ENCODE measurements at places on chromosomes 16 and 17. TPM values are rescaled to one million over a fixed set of nuclear protein-coding genes. Genes with fewer than 3 reads are reported as not detected.

The GAS2L2 gene
- 0.05 TPM for total RNA-seq

The ZNF778 gene
- total RNA-seq = 10.8 TPM

The WNT3 gene
- not detected for total RNA-seq

The NRN1L gene
- not detected for total RNA-seq

The TOX3 gene
- not detected for total RNA-seq

The EFNB3 gene
- total RNA-seq = not detected

The ALDH3A1 gene
- total RNA-seq = not detected

The ODAD4 gene
- total RNA-seq = 0.91 TPM

DNA sequence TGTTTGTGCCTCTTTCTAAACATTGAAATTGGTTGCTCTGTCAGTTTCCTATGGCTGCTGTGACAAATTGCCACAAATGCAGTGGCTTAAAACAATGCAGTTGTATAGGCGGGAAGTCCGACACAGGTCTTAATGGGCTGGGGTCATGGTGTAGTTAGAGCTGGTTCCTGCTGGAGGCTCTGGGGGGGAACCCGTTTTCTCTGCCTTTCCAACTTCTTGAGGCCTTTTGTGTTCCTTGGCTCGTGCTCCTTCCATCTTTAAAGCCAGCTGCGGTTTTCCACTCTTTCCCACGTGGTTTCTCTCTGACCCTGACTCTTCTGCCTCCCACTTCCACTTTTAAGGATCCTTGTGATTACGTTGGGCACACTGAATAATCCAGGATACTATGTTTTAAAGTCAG is 12.5 kb downstream of the EPN2 start:
- no peak for DNase-seq

DNA sequence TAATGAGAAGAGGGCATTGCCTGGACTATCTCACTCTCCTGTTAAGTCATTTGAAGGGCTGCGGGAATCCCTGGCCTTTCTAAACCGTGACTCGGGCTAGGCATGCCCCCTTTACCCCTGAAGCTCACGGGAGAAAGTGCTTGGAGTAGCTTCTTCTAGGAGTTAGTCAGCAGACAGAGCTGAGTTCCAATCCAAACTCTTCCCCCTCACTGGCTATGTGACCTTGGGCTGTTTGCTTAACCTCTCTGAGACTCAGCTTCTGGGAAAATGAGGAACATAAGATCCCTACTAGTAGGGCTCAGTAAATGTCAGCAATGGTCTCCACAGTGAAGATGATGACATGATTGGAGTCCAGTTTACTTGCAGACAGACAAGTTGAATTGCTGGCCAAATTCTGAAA is 5.7 kb upstream of the B9D1 start:
- DNase-seq = no peak

DNA sequence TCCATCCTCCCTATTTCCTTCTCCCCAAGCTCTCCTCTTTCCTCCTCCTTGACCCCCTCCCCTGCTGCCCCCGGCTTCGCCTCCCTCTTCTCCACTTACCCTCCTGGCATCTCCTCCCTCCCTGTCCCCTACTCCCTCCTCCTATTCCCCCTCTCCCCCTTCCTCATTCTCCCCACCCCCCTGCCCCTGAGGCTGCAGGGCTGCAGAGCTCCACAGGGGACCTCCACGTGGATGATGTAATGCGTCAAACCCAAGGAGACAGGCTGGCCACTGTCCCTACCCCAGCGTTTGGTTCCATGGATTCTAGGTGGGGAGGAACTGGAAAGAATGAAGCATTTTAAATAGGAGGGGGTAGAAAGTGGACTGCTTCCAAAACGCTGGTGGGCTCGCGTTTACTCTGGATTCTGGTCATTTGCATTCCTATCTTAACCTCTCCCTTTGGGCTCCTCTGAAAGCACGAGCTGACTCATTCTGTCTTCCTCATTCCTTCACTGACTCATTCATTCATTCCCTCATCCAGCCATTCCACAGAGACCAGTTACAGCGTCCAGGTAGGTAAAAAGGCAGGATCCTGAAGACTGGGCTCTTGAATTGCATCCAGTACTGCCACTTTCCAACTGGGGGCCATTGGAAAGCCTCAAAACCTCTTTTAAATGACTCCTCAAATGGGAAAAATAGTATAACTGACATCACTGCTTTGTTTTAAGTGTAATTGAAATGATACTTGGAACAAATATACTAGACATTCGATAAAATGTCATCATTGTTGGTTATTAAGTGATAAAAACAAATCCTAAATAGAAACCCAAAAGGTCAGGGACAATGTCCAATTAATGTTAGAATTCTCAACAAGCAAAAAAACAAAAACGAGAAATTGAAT is 943 bp upstream of the COTL1 start:
- no peak for DNase-seq

GRCh38 chr17:60138769-60139437 is 10.9 kb upstream of the CA4 start:
- no peak for DNase-seq

- peak; percentile 11 for DNase-seq
Measured at GRCh38 chr17:16215965-16216316, 607 bp upstream of the NCOR1 start.

DNA sequence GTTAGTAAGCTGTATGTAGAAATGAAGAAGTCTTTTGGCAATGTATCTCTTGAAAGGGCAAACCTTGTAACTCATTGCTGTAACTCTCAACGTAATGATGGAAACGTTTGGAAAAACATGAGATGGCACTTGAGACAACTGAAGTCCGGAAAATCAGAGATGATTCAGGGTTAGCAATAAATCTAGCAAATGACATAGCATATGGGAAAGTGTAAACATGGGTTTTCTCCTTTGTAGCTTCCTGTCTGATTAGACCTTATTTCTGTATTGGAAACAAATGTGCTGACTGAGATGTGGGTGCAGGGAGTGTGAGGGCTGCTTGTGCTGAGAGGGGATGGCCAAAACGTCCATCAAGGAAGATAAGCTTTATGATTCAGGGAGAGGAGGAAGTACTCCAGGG is 110.7 kb upstream of the FAM20A start:
- DNase-seq = no peak

GRCh38 chr16:75495076-75495674 is at the start of gene CHST6:
Gene CHST6, minus strand, starts transcription at chr16:75495441. Its CDS starts 15,613 bp downstream, at chr16:75479828.
- no peak for DNase-seq

GRCh38 chr16:85522308-85522841 is 90.7 kb upstream of the GSE1 start:
- no peak for DNase-seq

DNA sequence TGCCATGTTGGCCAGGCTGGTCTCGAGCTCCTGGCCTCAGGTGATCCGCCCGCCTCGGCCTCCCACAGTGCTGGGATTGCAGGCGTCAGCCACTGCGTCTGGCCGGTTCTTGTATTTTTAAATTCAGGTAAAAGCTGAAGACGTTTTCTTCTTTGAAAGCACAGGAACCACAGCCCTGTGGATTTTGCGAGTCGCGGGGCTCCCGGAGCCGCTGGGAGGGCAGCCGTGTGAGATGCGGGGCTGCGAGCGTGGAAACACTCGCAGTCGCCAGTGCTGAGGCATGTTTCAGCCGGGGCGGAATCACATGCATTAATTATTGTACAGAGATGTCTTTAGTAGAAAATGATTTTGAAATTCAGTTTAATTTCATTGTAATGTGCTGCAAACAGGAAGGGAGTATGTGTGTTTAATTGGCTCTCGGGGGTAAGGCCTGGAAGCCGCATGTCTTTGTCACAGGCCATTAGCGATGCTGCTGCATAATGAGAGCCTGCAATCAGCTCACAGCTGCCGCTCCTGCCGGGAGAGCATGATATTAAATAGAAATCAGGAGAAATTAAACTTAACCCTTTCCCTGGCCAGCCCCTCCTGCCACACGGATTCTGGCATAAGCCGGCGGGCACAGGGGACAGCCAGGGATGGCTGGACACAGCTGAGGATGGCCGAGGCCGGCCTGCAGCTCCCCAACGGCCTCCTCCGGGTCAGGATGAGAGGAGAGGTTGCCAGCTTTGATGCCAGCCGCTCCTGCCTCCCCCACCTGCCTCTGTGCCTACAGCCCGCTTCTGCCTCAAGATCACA is 35.4 kb upstream of the CDH15 start:
- no peak for DNase-seq

GRCh38 chr17:76416457-76416856 is 32.0 kb downstream of the SPHK1 start:
- DNase-seq = no peak

DNA sequence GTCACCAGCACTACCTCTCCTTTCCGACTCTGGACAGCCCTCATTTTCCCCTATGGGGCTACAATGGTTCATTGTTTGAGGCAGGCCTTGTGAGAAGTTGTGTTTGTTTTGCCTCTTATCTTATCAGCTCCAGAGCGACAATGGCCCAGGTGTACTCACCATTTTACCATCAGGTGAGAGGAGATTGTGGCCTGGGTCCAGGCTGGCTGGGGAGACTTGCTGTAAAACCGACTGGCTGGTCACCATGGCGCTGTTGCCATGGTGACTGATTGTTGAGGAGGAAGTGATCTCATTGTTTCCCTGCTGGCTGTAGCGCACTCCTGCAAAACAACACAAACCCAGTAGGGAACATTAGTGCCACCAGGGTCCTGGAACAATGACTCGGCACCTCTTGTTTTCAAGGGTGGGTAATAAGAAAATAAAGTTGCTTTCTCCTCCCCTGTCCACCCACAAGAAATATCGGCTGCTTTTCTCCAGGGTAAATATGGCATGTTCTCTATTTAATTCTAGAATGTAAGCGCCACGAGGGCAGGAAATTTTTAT is 34.4 kb downstream of the HNF1B start:
- no peak for DNase-seq

DNA sequence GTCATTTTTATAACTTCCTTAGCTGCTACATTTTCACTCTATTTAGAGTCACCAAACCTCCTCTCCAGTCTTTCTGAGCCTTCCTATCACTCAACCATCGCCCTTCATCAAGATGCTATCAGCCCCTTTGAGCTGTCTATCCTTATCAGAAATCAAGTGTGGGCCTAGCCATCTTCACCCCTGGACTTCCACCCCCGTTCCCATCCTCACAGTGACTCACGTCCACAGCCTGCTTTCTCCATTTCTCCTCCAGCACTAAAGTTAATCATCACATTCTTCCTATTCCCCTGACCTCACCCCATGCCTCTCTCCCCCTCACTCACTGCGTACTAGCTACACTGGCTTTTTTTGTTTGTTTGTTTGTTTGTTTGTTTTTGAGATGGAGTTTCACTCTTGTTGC is 2.4 kb upstream of the TEKT3 start:
- DNase-seq = no peak

DNA sequence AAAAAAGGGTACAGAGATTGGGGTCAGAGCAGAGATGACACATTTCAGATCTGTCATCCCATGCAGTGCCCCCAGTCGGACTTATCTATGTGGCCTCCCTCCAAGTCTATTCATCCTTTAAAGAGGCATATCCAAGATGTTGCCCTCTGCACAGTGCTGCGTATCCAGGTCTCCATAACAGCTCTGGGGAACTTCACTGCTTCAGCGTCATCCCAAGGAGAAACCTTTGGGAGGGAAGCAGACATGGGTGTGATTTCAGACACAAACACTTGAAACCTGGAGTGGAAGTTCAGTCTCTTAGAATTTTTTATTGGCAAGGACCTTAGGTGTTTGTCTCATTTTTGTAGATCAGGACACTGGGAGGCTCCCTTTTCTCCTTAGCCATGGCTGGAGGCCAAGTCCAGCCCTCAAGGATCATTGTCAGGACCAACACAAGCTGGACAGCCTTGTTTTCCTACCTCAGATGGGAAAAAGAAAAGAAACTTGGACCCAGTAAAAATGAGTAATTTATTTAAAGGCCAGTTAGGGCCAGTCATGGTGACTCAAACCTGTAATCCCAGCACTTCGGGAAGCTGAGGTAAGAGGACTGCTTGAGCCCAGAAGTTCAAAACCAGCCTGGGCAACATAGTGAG is 23.9 kb upstream of the NLK start:
- DNase-seq = no peak

DNA sequence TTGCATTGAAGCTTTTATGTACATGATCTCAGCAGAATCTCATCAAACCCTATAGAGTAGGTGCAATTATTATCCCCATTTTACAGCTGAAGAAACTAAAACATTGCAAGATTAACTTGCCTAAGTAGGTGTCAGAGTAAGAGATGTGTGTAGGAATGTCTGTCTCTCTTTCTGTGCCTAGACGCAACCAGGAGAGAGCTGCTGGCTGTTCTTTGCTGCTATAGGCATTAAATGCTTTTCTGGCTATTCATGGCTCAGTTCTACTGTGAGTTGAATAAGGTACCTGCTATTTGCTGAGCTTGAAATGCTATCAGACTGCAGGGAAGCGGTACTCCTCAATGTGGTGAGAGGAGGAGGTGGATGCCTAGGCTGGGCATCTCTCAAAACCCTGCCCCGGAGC is 17.0 kb downstream of the IRX5 start:
- no peak for DNase-seq

GRCh38 chr17:19313746-19314651 is 48.5 kb downstream of the B9D1 start:
- DNase-seq = no peak

- no peak for DNase-seq
Measured at GRCh38 chr17:74922172-74922571, 883 bp downstream of the USH1G start.

DNA sequence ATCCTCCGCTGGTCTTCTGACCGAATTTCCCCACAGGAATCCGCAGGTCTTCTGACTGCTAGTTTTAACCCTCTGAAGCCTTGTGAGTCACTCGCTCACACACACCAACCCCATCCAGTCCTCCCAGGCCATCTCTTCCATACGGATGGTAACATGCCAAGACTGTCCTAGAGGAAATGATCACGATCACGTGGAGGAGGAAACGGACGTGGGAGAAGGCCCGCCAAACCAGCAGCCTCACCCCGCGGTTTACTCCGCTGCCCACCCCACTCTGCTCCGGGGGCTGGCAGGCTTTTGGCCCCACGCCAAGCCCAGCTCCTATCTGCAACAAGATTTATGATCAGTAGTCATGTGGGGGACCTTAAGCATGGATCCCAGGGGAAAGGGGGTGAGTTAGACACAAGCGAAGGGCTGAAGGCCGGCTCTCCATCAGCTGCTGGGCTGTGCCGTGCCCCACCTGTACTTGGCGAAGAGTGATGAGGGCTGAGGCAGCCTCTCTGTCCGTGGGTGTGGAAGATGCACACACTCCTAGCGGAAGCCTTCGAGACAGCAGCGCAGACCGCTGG is 1.5 kb upstream of the FAAP100 start:
- DNase-seq = no peak

- peak; percentile 10 for DNase-seq
Measured at GRCh38 chr16:21598701-21599121, 666 bp upstream of the METTL9 start.

GRCh38 chr17:3957735-3958599 is 6.3 kb downstream of the ATP2A3 start:
- no peak for DNase-seq

DNA sequence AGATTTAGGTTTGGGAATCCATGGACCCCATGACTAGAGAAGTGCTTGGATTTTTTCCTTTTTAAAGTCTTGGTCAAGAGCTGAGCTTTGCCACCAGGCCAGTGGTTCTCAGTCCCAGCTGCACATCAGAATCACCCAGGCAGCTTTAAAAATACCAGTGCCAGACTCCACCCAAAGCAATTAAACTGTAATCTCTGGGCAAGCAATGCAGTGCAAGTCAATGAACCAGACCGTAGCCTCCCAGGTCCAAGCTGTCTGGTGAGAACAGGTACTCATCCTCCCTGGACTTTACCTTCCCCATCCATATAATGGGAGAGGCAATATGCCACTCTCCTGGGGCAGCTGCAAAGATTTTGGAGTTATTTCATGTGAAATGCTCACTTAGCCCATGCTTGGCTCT is 223.1 kb upstream of the CDH5 start:
- DNase-seq = no peak

- DNase-seq = no peak
Measured at GRCh38 chr17:71530248-71530647, 590.6 kb upstream of the SOX9 start.

- no peak for DNase-seq
Measured at GRCh38 chr16:86294535-86295196, 215.7 kb upstream of the FOXF1 start.
